ENCODE measurements at places on chromosomes 11 and 22. TPM values are rescaled to one million over a fixed set of nuclear protein-coding genes. Genes with fewer than 3 reads are reported as not detected.

The KRTAP5-2 gene
- not detected for total RNA-seq

The MYOD1 gene
- not detected for total RNA-seq

The PNPLA5 gene
- not detected for total RNA-seq

The CLCF1 gene
- 7.8 TPM for total RNA-seq

The SLC22A12 gene
- not detected for total RNA-seq

The CLTCL1 gene
- 0.43 TPM for total RNA-seq

The ZNRD2 gene
- total RNA-seq = 35.6 TPM

The SLC15A3 gene
- 6.3 TPM for total RNA-seq

The PAX6 gene
- not detected for total RNA-seq

The CYTH4 gene
- 143 TPM for total RNA-seq

The PVALB gene
- not detected for total RNA-seq

The CRYAB gene
- total RNA-seq = not detected

The SLC22A8 gene
- not detected for total RNA-seq

The PHOX2A gene
- total RNA-seq = not detected

The TRIM29 gene
- total RNA-seq = not detected

The IGSF9B gene
- 10.1 TPM for total RNA-seq

The MS4A8 gene
- not detected for total RNA-seq

The MYO7A gene
- total RNA-seq = 0.30 TPM

The KRTAP5-10 gene
- not detected for total RNA-seq

The PRG2 gene
- 0.90 TPM for total RNA-seq

The MMP10 gene
- total RNA-seq = not detected

The GGTLC3 gene
- not detected for total RNA-seq

The OR8H2 gene
- total RNA-seq = not detected

The CD82 gene
- 28.1 TPM for total RNA-seq

The DNAJB13 gene
- total RNA-seq = not detected

The CNIH2 gene
- total RNA-seq = 5.7 TPM

The SMIM35 gene
- total RNA-seq = 0.11 TPM

The CTTN gene
- total RNA-seq = 0.27 TPM

The IFITM10 gene
- total RNA-seq = 1.1 TPM

The C11orf42 gene
- not detected for total RNA-seq

The NCF4 gene
- total RNA-seq = 1.1 TPM

The SCGB2A2 gene
- total RNA-seq = not detected

The BTG4 gene
- total RNA-seq = not detected

The SHANK2 gene
- total RNA-seq = not detected

The CNTF gene
- total RNA-seq = 3.7 TPM

The PHF21B gene
- not detected for total RNA-seq

The MAJIN gene
- total RNA-seq = not detected

The CYP2D6 gene
- 2.8 TPM for total RNA-seq

The GLYAT gene
- total RNA-seq = not detected

The IGSF22 gene
- 4.1 TPM for total RNA-seq

The ISX gene
- not detected for total RNA-seq

The MPPED2 gene
- total RNA-seq = 0.81 TPM

The DEUP1 gene
- not detected for total RNA-seq
